ENCODE measurements at places on chromosomes 16 and 17. TPM values are rescaled to one million over a fixed set of nuclear protein-coding genes. Genes with fewer than 3 reads are reported as not detected.

- no peaks in the 10 kb centered on the region for H3K27me3 ChIP-seq
- H3K27ac ChIP-seq, result no peak overlapping the region
- H3K4me1 ChIP-seq, result no peaks in the 10 kb centered on the region
- no peak overlapping the region for H3K4me3 ChIP-seq
- no peak for DNase-seq
- no peaks in the 10 kb centered on the region for H3K36me3 ChIP-seq
These were observed 1002.9 kb downstream of the KCNJ18 start for GRCh38 chr17:22695228-22695619.

DNA sequence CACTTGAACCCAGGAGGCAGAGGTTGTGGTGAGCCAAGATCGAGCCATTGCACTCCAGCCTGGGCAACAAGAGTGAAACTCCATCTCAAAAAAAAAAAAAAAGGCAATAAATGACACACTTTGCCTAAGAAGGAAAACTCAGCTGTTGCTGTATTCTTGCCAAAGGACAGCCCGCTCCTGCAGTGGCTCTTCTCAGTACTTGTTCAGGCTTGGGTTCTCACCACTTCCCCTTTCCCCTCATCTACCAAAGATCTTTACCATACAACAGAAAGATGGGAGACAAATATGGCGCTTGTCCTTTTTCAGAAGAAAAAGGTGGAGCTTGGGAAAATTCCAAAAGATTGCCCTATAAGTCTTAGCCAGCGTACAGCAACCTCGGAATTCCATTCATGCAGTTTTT, 58.5 kb downstream of the MYH13 start:
- H3K27me3 ChIP-seq, result no peaks in the 10 kb centered on the region
- no peak overlapping the region for H3K4me3 ChIP-seq
- no peaks in the 10 kb centered on the region for H3K36me3 ChIP-seq
- no peak for DNase-seq
- no peaks in the 10 kb centered on the region for H3K4me1 ChIP-seq
- no peak overlapping the region for H3K27ac ChIP-seq

GRCh38 chr16:68369697-68370580, 59.1 kb downstream of the PRMT7 start:
- DNase-seq, result no peak
- H3K4me3 ChIP-seq, result no peak overlapping the region
- no peaks in the 10 kb centered on the region for H3K36me3 ChIP-seq
- H3K27me3 ChIP-seq, result no peaks in the 10 kb centered on the region
- H3K27ac ChIP-seq, result no peak overlapping the region
- H3K4me1 ChIP-seq, result no peaks in the 10 kb centered on the region

The PRAC1 gene
- total RNA-seq, result 9.6 TPM

DNA sequence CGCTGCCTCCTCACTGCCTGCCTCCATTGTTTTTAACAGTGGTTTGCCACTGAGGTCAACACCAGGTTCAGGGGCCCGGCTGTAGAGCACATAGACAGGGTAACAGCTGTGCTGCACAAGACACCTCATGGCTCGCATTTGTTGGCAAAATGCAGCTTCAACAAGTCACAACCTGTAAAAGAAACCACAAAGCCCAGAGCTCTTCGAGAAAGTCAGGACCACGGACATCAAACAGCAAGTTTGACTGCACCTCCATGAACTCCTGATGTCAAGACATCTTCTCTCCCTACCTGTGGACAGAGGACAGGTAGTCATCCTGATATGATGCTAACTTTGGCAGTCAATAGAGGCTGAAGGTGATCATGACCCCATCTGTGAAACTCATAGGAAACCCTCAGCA, 142.4 kb upstream of the SOX9 start:
- no peak for DNase-seq
- no peaks in the 10 kb centered on the region for H3K36me3 ChIP-seq
- no peak overlapping the region for H3K27ac ChIP-seq
- peaks cover 14% of the 10 kb centered on the region for H3K4me1 ChIP-seq
- no peak overlapping the region for H3K4me3 ChIP-seq
- no peaks in the 10 kb centered on the region for H3K27me3 ChIP-seq

DNA sequence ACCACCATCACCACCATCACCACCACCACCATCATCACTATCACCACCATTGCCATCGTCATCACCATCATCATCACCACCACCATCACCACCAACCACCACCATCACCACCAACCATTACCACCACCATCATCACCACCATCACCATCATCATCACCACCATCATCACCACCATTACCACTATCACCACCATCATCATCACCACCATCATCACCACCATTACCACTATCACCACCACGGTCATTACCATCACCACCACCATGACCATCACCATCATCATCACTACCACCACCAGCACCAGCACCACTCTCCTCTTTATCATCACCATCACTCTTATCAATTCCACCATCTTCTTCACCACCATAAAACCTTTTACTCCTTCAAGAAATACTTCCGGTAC, 1.1 kb upstream of the TMEM114 start:
- no peaks in the 10 kb centered on the region for H3K36me3 ChIP-seq
- H3K4me1 ChIP-seq, result peaks cover 13% of the 10 kb centered on the region
- DNase-seq, result no peak
- H3K27ac ChIP-seq, result no peak overlapping the region

The PLXDC1 gene
- total RNA-seq, result 6.6 TPM

DNA sequence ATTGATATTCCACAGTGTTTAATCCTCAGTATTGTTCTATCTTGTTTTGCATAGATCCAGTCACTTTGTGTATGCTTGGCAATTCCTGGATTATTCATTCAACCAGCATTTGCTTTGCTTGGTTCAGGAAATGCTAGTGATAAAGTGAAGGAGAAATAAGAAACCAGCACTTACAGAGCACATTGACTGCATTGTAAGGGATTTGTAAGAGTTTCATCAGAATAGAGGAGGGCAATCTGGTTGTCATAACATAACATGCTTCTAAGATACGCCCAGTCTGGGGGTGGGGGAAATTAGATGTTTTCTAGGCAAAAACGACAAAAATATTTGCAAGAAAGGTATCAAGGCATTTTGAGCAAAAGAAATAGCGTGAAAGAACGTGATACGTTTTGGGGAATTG, 40.4 kb downstream of the TNRC6A start:
- H3K36me3 ChIP-seq, result peaks cover 5% of the 10 kb centered on the region
- no peak for DNase-seq
- H3K4me3 ChIP-seq, result no peak overlapping the region
- no peak overlapping the region for H3K27ac ChIP-seq

- DNase-seq, result no peak
- no peaks in the 10 kb centered on the region for H3K36me3 ChIP-seq
- no peak overlapping the region for H3K27ac ChIP-seq
- H3K4me3 ChIP-seq, result no peak overlapping the region
- H3K27me3 ChIP-seq, result no peaks in the 10 kb centered on the region
- no peaks in the 10 kb centered on the region for H3K4me1 ChIP-seq
These were observed 119.5 kb downstream of the PMP22 start for GRCh38 chr17:15145621-15146020.

The C16orf96 gene
- not detected for total RNA-seq

The TEKT1 gene
- not detected for total RNA-seq

GRCh38 chr16:3121851-3122467, 9.6 kb downstream of the ZNF205 start:
- H3K36me3 ChIP-seq, result peaks cover 23% of the 10 kb centered on the region
- no peak overlapping the region for H3K4me3 ChIP-seq
- no peak overlapping the region for H3K27ac ChIP-seq
- no peaks in the 10 kb centered on the region for H3K27me3 ChIP-seq

The EVI2B gene
- 11.0 TPM for total RNA-seq

Data from vagina (tissue), 2 donors.